ENCODE measurements at places on chromosomes 13 and 19.

DNA sequence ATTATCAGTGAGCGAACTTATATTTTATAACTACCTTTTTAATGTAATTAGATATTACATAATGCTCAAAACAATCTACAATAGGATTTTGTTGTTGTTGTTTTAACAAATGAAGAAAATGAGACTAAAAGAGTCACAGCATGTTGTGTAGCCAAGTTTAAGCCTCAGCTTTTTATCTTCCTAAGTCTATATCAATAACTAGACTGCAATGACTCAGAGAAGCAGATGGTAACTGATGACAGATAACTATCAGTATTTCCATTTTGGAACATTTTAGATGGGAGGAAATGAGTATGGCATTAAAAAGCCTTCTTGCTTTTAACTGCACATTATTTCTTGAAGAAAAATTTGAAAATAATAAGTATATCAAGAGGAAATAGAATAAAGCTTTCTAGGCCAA lies 825.2 kb downstream of the SLITRK1 start:
- no peak for DNase-seq

DNA sequence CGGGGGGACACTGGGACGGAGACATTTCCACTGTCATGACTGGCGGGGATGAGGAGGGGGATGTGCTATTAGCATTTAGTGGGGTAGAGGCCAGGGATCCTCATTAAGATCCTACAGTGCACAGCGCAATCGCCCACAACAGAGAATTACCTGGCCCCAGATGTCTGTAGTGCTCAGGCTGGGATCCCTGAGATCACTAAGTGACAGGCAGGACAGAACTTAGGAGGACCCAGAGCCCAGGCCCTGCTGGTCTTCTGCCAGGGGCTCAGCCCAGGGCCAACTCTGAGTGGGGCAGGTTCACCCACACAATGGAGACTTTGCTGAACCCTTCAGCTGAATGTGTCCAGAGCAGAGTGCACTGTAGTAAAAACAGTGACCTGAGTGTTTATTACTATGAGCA lies 4.6 kb downstream of the RANBP3 start:
- DNase-seq = no peak

DNA sequence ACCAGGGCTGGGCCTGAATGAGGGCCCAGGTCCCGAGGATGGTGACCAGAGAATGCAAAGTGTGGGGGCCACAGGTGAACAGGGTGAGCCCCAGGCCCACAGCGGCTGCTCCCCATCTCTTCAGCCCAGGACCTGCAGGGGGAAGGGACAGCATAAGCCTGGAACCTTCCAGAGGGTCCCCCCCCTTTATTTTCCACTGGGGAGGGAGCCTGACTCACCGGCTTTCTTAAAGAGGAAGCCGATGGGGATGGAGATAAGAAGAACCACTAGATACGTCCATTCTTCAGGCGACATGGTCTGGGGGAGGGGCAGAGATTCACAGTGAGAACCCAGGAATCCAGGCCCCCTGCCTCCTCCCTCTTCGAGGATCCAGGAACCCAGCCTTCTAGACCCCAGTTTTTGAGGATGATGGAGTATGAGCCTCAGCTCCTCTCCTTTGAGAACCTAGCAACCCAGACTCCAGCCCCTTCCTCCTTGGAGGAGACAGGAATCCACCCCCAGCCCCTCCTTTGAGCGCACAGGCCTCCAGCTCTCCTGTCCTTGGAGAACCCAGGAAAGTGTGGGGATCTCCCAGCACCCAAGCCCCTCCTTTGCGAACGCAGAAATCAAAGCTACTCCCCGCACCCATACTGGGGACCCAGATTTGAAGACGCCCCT lies 1.0 kb downstream of the MBOAT7 start:
- no peak for DNase-seq

GRCh38 chr13:34076319-34076718 lies 258.4 kb downstream of the RFC3 start:
- peak; percentile 89 for DNase-seq

GRCh38 chr19:3233116-3233515 lies 8.7 kb downstream of the CELF5 start:
- DNase-seq = no peak

- DNase-seq = no peak
Measured at GRCh38 chr13:41995946-41996345, 35.0 kb upstream of the VWA8 start.

- no peak for DNase-seq
Measured at GRCh38 chr13:48652851-48653471, 768 bp upstream of the CYSLTR2 start.

GRCh38 chr19:38285567-38285966 lies 18.5 kb upstream of the C19orf33 start:
- no peak for DNase-seq

DNA sequence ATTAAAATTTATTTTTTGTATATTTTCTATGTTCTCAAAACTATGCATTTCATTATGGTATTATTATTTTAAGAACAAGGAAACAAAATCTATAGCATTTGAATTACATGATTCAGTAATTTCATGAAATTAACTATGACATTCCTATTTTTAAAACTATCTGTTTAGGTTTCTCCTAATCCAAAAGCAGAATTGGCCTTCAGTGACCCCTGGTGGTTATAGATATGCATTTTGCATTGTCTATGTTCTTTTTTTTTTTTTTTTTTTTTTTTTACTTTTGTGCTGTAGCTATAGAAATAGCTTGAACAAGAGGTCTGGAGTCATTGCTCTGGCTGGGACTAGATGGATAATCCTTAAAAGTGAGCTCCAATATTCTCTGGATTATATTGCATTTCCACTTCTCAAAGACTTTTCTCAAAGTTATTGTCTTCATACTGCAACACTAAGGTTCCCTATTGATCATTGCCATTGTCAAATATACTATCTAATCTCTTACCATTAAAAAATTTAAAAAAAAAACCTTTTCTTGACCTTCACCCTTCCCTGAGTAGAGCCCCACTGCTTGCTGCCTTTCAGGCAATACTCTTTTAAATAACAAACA lies 15.9 kb upstream of the DNAJC3 start:
- no peak for DNase-seq

GRCh38 chr13:21465710-21466160 lies 6.6 kb upstream of the ZDHHC20 start:
- DNase-seq = no peak

DNA sequence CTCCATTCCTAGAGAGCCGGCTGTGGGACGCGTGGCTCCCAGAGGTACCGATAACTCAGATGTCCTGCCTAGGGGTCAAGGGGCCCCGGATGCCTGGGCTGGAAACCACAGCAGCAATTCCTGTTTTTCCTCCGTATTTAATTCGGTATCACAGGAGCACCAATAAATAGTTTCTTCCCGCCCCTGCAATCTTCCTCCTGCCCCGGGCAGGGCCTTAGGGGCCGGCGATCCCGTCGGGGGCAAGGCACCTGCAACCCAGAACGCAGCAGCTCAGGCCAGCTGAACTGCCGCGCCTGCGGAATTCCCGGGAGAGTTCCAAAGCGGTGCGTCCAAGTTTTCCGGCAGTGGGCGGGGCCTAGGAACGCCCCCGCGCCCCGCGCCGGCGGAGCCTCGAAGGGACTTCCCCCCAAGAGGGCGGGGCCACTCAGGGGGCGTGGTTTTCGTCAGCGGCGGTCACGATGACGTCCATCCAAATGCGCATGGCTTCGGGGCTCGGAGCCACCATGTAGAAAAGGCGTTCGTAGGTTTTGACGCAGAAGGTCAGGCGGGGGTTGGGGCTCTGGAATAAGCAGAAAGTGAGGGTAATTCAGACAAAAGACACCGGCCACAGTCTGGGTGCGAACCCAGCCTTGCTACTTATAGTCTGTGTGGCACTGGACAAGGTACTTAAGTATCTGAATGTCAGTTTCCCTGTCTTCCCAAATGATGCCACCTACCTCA lies 9.7 kb upstream of the LYPD3 start:
- DNase-seq = no peak

- no peak for DNase-seq
Measured at GRCh38 chr13:33264620-33264978, 21.0 kb downstream of the STARD13 start.

DNA sequence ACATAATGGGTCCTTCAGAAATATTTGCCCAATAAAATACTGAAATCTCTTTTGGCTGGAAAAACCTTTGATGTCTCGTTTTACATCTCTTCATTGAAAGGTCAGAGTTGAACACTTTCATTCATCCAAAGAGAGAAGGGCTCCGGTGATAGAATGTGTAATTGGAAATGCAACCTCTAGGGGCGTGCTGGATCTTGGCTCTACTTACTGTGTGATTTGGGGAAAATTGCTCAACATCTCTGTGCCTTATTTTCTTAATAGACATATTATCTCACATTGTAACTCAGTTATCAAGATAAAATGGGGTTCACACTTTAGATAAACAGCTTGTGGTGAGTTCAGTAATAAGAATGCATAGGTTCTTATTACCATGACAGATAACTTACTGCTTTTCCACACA lies 1444.1 kb downstream of the SLITRK5 start:
- DNase-seq = no peak

- no peak for DNase-seq
Measured at GRCh38 chr13:59673286-59673685, 490.4 kb downstream of the DIAPH3 start.

DNA sequence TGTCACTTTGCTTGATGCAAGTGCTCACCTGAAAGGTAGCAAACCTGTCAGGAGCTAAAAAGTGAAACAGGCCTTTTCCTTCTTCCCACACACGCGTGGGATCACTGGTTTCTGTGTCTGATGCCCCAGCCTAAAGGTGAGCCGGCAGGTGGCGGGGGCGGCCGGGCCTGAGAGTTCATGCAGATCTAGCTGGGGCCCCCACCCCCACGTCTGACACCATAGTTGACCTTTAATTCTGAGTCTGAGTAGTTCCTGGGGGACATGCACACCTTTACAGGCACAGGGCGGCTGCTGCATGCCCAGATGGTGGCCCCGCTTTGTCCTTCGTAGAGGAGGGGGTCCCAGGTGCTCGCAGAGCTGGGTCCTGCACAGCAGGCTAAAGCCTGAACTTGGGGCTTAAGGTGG lies 345.3 kb downstream of the TEX29 start:
- DNase-seq = no peak

DNA sequence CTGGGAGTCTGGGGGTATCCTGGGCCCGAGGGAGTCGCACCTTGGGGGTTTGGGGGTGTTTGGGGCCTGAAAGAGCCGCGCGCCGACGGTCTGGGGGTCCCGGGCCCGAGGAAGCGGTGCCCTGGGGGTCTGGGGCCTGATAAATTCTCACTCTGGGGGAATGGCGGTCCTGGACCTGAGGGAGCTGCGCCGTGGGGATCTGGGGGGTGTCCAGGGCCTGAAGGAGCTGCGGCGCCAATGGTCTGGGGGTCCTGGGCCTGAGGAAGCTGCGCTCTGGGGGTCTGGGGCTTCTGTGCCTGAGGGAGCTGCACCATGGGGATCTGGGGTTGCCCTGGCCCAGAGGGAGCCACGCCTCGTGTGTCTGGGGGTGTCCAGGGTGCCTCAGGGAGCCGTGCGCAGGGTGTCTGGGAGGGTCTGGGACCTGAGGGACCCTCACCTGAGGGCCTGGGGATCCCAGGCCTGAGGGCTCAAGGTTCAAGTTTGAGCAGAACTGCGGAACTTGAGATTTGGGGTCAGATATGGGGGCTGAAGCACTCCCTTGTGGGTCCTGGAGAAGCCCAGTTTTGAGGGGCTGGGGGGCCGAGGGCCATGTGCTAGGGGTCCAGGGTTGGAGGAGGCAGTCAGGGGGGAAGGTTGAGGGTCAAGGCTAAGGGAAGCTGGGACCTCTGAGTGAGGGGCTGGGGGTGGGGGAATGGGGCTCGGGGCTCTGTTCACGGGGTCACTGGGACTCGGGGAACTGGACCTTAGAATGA lies 1.1 kb downstream of the HDGFL2 start:
- no peak for DNase-seq

- DNase-seq = no peak
Measured at GRCh38 chr13:33838647-33839046, 20.7 kb downstream of the RFC3 start.

- peak; percentile 63 for DNase-seq
Measured at GRCh38 chr19:49475995-49476880, 2.2 kb downstream of the FLT3LG start.

GRCh38 chr19:12840091-12841079 lies 2.1 kb downstream of the MAST1 start:
- peak; percentile 70 for DNase-seq

- DNase-seq = no peak
Measured at GRCh38 chr19:40377876-40378385, 12.1 kb downstream of the HIPK4 start.

DNA sequence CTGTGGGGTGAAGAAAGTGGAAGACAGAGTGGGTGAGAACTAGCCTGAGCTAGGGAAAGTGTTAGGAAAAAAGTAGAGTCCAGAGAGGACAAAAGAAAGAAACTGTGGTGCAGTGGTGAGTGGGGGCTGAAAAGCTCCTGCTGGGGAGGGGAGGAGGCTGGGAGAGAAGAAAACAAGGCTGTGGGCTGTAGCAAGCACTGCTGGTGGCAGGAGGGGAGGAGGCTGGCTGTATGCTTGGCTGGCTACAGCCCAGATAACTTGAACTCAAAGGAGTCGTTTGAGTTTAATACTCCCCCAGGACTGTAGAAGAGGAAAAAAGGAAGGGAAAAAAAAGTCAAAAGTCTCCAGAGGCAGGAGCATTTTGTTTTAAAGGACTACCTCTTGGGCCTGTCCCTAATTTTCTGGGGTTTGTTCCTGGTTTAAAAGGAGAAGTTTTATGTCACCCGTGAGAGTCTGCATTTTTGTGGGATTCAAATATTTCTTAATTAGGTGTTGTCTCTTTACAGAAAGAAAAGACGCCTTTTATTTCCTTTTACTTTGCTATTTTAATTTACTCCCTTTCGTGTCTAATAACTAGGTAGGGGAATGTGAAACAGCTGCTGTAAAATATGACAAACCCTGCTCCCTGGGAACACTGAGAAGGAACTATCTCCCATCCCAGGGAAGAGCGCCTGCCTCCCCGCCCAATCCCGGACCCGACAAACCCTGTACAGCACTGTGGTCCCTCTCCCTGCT lies 21.7 kb downstream of the ZIC5 start:
- no peak for DNase-seq

GRCh38 chr19:13022859-13023636 lies 27.8 kb downstream of the NFIX start:
- DNase-seq = no peak

DNA sequence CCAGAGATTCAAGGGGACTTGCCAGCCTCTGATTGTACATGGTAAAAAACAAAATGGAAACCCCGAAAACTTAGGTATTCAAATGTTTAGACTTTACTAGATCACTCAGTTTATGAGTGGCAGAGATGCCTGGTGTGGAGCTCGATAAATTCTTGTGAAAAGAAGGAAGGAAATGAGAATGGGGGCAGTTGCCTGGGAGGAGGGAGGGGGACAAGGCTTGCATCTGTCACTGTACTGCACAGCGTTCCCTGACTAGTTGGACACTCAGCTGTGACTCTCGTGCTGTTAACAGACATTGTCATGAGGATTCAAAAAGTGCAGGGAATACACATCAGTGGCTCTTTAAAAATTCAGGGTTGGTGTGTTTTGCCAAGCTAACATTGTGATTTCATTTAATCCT lies 232.9 kb downstream of the ZIC5 start:
- peak; percentile 54 for DNase-seq

All from NCI-H524 (cell line).